ENCODE measurements at places on chromosomes 11 and 22.

GRCh38 chr11:19951558-19952115 is 208.6 kb downstream of the DBX1 start:
- peak; percentile 59 for DNase-seq

GRCh38 chr11:117814766-117815261 is 9.7 kb downstream of the FXYD2 start:
- peak; percentile 48 for DNase-seq

GRCh38 chr11:33643167-33643824 is 57.3 kb downstream of the C11orf91 start:
- DNase-seq: no peak

DNA sequence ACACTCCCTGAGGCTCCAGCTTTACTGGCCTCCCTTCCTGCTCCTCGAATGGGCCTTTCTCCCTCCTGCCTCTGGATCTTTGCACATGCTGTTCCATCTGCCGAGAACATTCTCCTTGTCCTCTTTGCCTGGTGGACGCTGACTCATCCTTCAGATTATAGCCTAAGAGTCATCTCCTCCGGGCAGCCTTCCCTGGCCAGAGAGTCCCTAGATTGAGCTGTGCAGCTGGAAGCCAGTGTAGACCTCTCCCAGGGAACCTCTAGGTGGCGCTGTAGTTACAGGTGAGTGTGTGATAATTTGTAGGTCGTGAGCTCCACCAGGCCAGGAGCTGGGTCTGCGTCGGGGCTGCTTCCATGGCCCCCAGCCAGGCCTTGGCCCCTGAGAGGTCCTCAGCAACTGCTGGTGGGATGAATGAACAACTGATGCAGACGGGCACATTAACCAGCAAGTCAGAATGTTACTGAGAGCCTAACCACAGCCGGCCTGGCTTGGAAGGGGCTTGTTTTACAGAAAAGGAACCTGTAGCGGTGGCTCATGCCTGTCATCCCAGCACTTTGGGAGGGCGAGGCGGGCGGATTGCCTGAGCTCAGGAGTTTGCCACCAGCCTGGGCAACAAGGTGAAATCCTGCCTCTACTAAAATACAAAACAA is 8.7 kb downstream of the PNPLA5 start:
- peak; percentile 68 for DNase-seq

- DNase-seq: no peak
Observed at GRCh38 chr11:62879235-62879978, 1.3 kb upstream of the SLC3A2 start.

DNA sequence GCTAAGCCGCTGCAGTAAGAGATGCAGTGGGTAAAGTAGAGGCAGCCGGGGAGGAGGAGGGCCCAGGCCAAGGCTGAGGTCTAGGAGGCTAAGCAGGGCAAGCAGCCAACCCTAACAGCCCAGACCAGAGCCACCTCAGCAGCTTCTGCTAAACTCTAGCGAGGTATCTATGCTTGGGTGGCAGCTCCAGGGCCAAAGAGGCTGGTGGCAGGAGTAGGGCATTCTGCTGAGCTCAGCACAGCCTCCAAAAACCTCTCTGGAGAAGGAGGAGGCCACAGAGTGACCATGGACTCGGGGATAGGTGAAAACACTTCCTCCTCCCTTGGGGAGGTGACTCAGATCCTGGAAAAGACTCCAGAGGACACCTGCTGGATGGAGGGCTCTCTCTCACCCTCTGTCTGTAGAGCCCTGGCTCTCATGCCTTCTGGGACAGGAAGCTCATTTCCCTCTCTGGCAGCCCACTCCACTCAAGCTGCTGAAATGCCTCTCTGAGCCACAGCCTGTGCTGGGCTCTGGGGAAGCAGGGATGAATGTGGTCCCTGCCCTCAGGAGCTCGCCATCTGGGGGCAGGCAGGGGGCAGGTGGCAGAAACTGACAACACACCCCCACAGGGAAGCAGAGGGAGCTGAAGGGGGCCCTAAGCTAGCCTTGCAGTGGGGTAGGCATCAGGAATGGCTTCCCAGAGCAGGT is 16.5 kb upstream of the TPBGL start:
- DNase-seq: no peak

- no peak for DNase-seq
Observed at GRCh38 chr22:20060700-20061480, 19.2 kb upstream of the DGCR8 start.

- DNase-seq: no peak
Observed at GRCh38 chr11:100769165-100769564, 82.1 kb downstream of the ARHGAP42 start.

DNA sequence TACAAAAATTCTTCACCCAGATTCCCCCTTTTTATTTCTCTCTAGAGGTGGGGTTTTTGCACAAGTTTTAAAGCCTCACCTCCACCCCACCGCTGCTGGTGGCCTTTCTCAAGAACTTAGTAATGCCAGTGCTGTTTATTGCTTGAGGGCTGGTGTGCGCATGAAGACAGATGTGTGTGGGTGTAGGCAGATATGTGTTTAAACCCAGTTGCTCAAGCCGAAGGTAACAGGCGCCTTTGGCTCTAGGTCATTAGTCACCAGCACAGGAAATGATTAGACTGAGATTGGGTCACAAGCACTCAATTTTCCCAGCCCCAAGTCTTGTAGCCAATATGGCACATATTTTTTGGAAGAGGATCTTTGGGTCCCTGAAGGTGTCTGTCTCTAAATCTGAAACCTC is 2.7 kb upstream of the CLMP start:
- DNase-seq: peak; percentile 74

GRCh38 chr11:104529213-104529612 is 365.3 kb upstream of the PDGFD start:
- DNase-seq: no peak

DNA sequence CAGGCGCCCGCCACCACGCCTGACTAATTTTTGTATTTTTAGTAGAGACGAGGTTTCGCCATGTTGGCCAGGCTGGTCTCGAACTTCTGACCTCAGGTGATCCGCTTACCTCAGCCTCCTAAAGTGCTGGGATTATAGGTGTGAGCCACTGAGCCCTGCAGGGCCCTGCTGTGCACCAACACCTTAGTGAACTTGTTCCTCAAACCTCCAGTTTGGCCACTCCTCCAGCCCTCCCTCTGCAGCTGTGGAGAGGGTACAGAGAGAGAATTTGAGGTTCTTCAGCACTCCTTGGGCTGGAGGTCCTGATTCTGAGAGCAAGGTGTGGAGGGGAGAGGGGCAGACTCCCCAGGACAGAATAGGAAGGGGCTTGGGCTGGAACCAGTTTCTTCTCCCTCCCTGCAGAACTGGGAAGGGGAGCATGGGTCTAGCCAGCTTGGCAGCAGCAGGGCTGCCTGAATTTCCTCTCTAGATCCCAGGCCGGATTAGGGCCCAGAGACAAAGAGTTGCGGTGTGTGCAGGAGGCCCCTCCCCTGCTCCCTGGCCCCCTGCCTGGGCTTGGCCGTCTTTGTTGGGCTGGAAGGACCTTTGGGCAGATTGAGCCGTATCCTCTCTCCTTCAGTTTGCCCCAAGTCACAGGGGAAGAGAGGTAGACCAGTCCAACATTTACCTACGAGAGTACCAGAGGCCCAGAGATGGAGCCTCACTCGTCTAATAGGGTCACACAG is 2.3 kb upstream of the PEX16 start:
- no peak for DNase-seq

- peak; percentile 24 for DNase-seq
Observed at GRCh38 chr11:16737818-16738192, 642 bp upstream of the C11orf58 start.

GRCh38 chr22:32721328-32722180 is 80.0 kb upstream of the TIMP3 start:
- DNase-seq: no peak

DNA sequence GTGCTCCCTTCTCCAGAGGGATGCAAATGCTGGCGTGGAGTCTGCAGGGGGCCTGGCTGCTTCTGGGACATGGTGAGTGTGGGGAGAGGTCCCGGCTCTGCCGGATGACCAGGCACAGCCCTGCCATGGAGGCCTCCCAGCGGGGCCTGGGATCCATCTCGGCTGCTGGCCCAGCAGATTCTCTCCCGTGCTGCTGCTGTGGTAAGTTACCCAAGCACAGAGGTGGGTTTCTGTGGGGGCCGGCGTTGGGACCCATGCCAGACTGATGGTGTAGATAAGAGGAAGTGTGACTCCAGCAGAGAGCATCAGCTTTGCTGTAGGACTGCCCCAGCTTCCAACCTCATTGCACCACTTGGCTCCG is 147.5 kb upstream of the B3GAT1 start:
- DNase-seq: no peak

GRCh38 chr11:123430721-123431497 is 840 bp downstream of the GRAMD1B start:
- DNase-seq: peak; percentile 67

GRCh38 chr11:24833573-24833972 is 336.7 kb downstream of the LUZP2 start:
- no peak for DNase-seq

DNA sequence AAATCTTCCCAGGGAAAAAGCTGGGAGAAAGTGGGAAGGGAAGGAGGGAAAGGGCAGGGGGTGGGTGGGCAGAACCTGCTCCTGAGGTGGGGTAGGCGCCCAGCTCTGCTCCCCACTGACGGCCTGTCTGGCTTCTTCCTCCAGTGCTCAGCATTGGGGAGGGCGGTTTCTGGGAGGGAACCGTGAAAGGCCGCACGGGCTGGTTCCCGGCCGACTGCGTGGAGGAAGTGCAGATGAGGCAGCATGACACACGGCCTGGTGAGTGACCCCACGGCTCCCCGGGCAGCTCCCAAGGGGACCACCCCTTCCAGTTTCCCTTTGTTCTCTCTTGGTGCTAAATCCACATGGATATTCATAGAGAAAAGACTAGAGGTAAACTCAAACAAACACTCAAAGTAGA is 25.9 kb downstream of the SHANK3 start:
- DNase-seq: no peak

- DNase-seq: no peak
Observed at GRCh38 chr22:39410264-39410663, 10.7 kb downstream of the TAB1 start.

GRCh38 chr11:64726211-64726641 is 3.2 kb upstream of the NRXN2 start:
- DNase-seq: no peak

- DNase-seq: peak; percentile 25
Observed at GRCh38 chr11:75498556-75499255, 27.0 kb downstream of the GDPD5 start.

- DNase-seq: no peak
Observed at GRCh38 chr11:2465202-2466068, 20.6 kb downstream of the KCNQ1 start.

GRCh38 chr11:3171931-3172560 is 6.9 kb upstream of the OSBPL5 start:
- DNase-seq: no peak

DNA sequence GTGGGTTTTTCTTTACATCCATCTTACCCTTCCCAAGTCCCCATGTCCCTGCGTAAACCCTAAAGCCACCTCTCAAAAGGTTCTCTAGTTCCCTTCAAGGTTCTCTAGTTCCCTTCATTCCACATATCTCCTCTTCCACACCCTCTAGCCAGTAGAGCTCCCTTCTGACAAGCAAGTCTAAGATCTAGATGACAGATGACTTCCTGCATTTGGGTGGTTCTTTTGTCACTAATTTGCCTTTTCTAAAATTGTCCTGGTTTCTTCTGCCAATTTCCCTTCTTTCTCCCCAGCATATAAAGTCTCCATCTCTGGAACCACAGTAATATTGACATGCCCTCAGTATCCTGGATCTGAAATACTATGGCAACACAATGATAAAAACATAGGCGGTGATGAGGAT is 7.8 kb downstream of the CD3E start:
- no peak for DNase-seq

DNA sequence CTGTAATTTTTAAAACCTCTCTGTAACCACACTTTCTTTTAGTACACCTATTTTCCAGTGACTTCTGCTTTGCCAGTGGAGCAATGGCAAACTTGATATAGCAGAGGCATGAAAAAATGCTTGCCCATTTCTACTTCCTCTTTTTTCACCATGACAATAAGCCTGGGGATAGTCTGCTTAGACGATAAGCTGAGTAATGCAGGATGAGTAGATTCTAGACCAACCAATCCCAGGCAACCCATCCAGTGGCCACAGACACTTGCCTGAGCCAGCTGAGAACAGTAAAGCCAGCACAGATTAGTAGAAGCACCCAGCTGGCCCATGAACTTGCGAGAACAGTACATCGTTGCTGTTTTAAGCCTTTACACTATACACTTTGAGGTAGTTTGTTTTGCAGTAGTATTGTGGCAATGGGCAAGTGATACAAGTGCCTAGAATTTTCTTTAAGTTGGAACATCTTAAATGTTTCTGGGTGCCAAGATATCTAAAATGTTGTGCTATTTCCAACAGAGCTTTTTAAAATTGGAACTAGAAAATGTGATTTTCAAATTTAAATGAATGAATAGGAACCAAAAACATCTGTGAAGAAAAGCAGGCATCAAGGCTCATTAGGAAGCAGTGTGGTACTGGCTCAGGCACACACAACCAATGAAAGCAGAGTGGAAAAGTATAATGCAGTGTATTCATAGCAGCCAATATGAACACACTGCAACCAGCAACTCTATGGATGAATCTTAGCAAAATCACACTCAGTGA is 37.7 kb downstream of the DDI1 start:
- peak; percentile 26 for DNase-seq

- no peak for DNase-seq
Observed at GRCh38 chr11:125787827-125788226, at the start of gene PATE3. Gene PATE3, plus strand, starts transcription at chr11:125788127. Its CDS starts 25 bp downstream, at chr11:125788152.

DNA sequence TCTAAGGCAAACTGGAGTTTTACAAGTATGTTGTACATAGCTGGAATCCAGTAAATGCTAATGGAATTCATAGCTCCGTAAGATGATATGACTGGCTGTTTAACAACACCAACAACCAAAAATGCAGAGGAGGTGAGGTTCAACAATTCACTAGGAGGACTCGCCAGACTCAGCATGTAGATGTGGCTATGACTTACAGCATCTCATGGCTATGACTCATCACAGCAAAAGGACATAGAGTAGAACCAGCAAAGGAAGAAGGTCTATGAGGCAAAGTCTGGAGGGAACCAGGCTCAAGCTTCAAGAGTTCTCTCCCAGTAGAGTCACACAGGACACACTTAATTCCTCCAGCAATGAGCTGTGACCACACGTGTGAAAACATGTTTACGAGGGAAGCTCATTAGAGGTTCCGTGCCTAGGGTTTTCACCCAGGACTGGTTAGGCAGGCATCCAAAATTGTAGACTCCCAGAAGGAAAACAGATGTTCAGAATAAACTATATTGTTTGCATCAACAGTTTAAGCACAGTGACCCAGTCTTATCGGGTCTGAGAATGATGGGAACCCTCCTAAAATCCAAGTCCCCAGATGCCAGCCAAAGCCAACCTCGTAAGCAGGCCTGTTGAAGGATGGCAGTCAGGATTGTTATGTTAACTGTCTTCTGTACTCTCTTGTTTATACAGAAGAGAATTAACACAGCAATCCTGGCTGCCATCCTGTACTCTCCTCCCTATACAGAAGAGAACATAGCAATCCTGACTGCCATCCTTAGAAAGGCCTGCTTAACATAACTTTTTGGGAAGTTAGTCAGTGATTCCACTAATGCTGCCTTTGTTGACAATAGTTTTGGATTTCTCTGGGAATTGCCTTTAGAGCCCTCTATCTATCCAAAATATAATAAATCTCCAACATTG is 116.6 kb downstream of the LARGE1 start:
- peak; percentile 94 for DNase-seq

DNA sequence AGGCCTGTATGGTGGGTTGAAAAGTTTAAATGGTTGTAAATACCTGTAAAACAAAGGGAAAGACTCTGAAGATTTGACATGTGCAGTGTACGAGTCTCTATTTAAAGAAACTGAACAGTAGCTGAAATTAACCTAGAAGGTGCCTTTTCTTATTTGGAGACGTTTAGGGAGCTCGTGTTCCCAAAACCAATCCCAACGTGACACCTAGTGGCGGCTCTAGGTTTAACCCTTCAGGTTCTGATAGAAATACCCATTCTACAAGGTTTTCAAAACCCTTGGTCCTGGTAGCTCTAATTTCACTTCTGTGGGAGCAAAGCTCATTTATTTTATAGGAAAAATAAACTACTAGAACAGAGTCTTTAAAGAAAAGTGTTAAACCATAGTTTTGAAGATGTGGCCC is 258.3 kb downstream of the LRRC4C start:
- DNase-seq: peak; percentile 55

Measured in fibroblast of skin of right biceps (primary cell).